GM12878 (cell line): ENCODE measurements at places on chromosomes 2 and 18. TPM values are rescaled to one million over a fixed set of nuclear protein-coding genes. Genes with fewer than 3 reads are reported as not detected.
A peak's percentile ranks its signal among the peaks of the same experiment; 100 is the strongest.

DNA sequence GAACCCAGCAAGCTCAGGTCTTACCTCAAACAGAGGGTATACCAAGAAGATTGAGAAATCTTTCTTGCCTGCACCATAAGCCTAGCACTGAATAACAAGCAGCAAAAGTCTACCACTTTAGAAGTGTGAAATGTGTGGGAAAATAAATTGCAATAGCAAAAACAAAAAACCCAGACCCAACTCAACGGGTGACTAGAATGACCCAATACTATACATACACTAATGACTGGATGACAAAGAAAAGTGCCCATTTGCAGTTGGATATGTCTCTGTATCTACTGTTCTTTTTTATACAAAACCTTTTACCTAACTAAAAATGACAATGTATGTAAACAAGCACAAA is 950.6 kb downstream of the TRIB2 start:
- DNase-seq = peak; percentile 33

- DNase-seq = no peak
Observed at GRCh38 chr2:101803128-101803527, 105.6 kb downstream of the MAP4K4 start.

Gene CTNNA2
- 2.4 and 2.9 TPM in 2 replicates for polyA plus RNA-seq

DNA sequence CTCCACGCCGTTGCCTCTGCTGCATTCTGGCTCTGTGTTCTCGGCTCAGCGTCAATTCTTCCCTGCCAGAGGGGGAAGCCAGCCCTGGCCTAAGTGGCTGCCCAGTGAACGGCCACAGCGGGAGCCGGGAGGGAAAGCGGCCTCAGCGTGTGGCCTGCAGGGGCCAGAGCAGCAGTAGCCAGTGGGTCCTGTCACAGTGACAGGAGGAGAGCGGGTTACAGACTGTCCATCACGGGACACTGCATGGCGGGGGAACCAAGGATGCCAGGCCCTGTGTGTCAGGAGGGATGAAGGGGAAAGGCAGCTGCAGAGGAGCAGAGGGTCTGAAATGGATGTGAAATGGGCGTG is 39.7 kb downstream of the PDIA6 start:
- no peak for DNase-seq

DNA sequence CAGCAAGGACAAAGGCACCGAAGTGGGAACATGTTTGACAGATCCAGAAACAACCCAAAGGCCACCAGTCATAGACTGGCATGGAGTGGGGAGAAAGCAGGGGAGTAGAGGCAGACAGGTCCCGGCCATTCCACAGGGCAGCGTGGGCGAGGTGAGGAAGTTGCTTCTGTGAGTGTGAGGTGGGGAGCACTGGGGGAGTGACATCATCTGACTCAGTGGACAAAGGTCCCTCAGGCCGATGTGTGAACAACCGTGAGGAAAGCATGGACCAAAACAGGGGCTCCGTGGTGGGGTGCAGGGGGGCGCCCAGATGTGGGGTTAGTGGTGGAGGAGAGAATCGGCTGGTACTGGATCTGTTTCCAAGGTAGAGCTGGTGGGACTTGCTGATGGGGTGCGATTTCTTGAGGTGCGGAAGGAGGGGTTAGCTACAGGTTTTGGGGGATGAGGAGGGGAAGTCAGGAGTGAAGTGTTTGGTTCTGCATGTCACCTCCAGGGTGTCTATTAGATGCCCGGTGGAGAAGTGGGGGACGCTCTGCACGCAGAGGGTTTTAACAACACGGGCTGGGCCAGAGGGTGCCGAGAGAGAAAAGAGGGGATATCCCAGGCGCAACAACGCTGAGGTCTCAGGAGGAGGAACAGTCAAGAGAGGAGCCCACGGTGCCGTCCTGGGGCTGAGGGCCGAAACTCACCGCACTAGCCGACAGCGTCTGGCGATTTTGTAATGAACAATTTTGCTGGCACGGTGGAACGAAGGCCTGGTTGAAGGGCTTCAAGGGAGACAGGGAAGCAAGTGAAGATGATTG is 2.5 kb upstream of the SFT2D3 start:
- DNase-seq = no peak

Gene GREB1L
- polyA plus RNA-seq = 0.03 and 0.16 TPM in 2 replicates

DNA sequence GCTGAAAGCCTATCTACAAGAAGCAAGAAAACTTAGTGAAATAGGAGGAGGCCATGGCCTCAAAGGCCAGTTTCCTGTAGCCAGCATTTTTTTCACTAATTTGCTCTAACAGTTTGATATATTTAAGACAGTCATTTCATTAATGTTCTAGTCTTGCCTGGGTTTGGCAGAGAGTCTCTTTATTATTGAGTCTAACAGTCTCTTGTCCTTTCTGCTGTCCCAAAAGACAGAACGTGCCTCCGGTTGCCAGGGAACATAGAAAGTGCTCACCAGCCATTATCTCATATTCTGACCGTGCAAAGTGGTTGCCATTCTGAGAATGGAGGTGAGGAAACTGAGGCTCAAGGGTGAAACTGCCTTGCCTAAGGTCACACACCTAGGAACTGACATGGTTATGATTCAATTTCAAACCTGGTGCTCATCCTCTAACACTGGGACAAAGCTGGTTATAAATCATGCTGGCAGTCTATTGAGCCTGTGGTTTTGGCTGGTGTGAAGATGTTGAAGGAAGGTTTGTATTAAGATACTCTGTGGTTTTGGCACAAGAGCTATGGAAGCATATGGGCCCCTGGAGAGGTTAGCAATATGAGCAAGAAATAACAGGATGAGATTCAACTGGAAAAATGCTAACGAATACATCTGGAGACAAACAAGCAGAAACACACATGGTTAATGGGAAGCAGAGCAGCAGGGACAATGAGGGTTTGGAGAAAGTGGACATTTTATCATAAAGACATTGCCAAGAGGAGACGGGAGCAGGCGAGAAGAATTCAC is 903.3 kb upstream of the KLHL29 start:
- DNase-seq = no peak

Gene KLHL30
- 0.05 TPM in 1 of 2 replicates, not detected in the other for polyA plus RNA-seq

DNA sequence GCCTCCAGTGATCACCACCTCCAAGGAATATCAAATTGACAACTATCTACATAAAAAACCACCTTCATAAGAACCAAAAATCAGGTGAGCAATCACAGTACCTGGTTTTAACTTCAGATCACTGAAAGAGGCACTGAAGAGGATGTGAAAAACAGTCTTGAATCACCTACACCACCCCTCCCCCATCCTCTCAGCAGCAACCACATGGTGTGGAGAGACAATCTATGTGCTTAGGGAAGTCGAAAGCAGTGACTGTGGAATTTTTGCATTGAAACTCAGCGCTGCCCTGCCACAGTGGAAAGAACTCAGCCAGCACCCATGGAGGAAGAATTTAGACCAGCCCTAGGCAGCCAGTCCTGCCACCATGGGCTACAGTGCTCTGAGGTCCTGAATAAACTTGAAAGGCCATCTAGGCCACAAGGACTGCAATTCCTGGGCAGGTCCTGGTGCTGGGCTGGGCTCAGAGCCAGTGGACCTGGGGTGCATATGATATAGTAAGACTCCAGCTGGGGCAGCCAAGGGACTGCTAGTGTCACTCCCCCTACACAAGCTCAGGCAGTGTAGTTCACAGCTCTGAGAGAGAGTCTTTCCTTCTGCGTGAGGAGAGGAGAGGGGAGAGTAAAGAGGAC is 75.6 kb downstream of the ATL2 start:
- peak; percentile 48 for DNase-seq

Gene GAREM1
- polyA plus RNA-seq = 0.29 and 0.78 TPM in 2 replicates

DNA sequence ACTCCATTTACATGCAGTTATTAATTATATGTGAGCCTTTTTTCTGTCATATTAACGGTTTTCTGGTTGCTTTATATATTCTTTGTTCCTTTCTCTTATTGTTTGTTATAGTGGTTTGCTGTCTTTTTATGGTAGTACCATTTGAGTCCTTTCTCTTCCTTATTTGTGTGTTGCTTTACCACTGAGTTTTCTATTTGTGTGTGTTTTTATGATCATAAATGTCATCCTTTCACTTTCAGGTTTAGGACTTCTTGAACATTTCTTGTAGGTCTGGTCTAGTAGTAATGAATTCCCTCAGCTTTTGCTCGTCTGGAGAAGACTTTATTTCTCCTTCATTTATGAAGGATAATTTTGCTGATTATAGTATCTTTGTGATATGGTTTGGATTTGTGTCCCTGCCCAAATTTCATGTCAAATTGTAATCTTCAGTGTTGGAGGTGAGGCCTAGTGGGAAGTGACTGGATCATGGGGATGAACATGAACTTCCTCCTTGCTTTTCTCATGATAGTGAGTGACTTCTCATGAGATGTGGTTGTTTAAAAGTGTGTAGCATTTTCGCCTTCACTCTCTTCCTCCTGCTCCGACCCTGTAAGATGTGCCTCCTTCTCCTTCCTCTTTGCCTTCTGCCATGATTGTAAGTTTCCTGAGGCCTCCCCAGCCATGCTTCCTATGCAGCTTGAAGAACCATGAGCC is 11.5 kb downstream of the GCC2 start:
- peak; percentile 60 for DNase-seq

- no peak for DNase-seq
Observed at GRCh38 chr2:230677201-230677946, 35.3 kb upstream of the CAB39 start.

- no peak for DNase-seq
Observed at GRCh38 chr18:10131460-10132395, 217.9 kb downstream of the VAPA start.

DNA sequence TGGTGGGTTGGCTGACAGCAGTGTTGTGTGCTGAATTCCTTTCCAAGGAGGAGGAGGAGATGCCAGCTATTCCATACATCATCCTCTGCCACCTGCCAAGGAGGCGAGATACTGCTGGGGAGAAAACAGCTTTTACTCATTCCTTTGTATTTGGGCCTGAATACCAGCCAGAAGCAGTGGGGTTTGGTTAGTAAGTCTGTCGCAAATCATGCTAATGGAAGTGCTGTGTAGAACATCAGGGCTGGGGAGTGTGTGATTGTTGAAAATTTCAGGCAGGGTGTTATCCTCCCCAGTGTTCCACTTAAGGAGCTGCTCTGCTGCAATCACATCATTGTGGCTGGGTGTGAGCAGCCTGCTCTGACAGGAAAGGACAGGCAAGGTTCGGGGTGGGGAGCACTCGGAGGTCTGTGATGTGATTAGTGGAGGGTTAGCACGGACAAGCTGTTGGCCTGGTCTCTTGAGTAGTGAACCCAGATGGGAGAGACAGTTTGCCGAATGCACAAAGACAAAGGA is 128.2 kb upstream of the DLX2 start:
- no peak for DNase-seq

DNA sequence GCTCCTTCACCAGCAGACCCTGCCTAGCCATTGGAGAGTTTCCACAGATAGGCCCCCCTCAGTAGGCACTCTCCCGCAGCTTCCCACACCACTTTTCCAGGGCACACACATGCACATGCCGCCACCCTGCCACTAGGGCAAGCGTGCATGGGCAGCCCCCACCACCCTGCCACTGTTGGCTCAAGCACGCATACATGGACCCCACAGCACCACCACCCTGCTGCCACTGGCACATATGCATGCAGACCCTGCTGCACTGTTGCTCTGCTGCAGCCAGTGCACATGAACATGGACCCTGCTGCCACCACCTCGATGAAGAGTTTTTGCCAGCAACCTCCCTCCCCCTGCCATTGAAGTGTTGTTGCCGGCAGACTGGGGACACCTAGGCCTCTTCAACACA is 154.9 kb downstream of the FTCDNL1 start:
- no peak for DNase-seq

Gene VAMP5
- 23.8 and 25.3 TPM in 2 replicates for polyA plus RNA-seq

DNA sequence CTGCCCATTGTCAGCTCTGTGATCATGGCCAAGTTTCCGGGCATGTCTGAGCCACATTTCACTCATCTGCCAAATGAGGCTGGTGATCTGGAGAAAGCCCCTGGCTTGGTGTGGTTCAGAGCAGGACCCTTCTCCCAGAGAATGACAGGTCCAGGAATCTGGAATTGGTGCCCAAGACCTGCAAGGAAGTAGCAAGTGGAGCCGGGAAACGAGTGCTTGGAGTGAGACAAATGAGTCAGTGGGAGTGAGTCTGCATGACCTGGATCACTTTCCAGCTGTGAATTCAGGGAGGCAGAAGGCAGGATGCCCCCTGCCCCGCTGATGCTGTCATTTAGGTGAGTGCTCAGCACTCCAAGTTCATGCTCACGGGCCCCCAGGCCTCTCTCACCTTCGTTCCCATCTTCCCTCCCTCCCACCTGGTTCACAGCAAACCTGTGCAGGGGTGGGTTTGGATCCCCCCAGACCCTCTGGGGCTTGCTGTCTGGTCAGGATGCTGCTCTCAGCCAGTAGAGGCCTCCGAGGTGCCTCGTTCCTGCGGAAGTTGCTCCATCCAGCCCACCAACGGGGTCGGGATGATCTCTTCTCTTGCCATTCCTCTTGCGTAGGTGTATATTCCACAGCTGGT is 104.4 kb downstream of the INHBB start:
- no peak for DNase-seq

- DNase-seq = no peak
Observed at GRCh38 chr18:69399253-69399652, 1.4 kb upstream of the DOK6 start.

Gene CYRIA
- polyA plus RNA-seq = 9.8 and 13.1 TPM in 2 replicates

GRCh38 chr2:204691911-204692510 is 146.7 kb downstream of the PARD3B start:
- no peak for DNase-seq

- DNase-seq = no peak
Observed at GRCh38 chr2:189116087-189116486, 63.5 kb downstream of the COL5A2 start.

GRCh38 chr2:10389573-10389972 is 58.6 kb downstream of the ODC1 start:
- no peak for DNase-seq

DNA sequence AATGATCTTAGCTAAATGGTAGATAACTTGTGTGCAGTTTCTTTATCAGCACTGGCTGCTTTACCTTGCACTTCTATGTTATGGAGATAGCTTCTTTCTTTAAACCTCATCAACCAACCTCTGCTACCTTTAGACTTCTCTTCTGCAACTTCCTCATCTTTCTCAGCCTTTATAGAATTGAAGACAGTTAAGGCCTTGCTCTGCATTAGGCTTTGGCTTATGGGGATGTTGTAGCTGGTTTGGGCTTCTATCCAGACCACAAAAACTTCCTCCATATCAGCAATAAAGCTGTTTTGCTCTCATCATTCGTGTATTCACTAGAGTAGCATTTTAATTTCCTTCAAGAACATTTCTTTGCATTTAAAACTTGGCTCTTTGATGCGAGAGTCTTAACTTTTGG is 123.7 kb downstream of the PIK3C3 start:
- no peak for DNase-seq

Gene ELOA2
- polyA plus RNA-seq = not detected in 2 replicates

Gene PROM2
- not detected in 2 replicates for polyA plus RNA-seq

Gene SH3BP4
- 0.03 and 0.07 TPM in 2 replicates for polyA plus RNA-seq

DNA sequence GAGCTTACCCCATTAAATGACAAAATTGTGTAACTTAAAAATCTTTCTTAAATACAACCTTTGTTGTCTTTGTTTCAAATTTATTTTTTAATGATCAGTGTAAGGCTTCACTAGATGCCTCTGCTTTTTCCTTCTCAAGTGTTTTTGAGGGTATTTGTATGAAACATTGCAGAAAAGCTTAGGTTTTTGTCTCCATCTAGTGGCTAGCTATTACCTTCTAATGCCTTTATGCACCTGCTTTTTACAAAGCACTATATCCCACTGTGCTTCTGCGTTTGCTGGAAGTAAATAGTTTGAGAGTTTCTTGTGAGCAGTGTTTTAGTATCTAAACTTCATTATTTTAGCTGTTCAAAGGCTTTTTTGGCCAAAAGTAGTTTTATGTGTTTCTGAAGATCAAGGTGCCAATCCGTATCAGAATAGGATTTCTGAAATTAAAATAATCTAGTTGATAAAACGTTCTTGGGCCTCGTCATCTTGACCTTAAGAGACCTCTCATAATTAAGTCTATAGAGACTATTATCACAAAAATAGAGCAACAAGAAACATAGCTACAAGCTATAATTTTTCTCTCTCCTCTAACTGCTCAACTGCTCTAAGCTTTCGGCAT is 47.0 kb downstream of the IWS1 start:
- peak; percentile 11 for DNase-seq

Gene ARHGAP15
- 65.9 and 66.9 TPM in 2 replicates for polyA plus RNA-seq
